ENCODE measurements at places on chromosomes 12 and 14. TPM values are rescaled to one million over a fixed set of nuclear protein-coding genes. Genes with fewer than 3 reads are reported as not detected.

GRCh38 chr14:88868558-88869159 is 44.2 kb downstream of the TTC8 start:
- DNase-seq, result peak; percentile 28

DNA sequence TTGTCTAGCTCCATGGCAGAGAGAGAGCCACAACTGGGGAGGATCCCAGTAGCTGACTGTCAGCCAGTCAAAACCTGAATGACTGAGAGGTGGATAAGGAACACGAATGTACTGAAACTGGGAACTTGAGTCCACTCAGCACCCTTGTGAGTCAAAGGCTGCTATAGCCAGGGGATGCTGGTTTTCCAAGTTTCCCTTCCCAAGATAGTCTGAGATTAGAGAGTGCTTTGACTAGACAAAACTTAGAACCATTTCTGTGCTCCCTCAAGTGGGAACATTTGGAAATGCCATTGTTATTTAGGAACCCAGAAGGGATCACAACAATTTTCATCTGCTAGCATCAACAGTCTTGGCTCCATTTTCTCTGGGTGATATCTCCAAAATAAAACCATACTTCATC is 4.0 kb downstream of the PRKAG1 start:
- DNase-seq, result peak; percentile 13

GRCh38 chr14:64763801-64764621 is 59.8 kb downstream of the PLEKHG3 start:
- peak; percentile 53 for DNase-seq

GRCh38 chr14:68598621-68599447 is 194.0 kb downstream of the ZFP36L1 start:
- DNase-seq, result peak; percentile 93

DNA sequence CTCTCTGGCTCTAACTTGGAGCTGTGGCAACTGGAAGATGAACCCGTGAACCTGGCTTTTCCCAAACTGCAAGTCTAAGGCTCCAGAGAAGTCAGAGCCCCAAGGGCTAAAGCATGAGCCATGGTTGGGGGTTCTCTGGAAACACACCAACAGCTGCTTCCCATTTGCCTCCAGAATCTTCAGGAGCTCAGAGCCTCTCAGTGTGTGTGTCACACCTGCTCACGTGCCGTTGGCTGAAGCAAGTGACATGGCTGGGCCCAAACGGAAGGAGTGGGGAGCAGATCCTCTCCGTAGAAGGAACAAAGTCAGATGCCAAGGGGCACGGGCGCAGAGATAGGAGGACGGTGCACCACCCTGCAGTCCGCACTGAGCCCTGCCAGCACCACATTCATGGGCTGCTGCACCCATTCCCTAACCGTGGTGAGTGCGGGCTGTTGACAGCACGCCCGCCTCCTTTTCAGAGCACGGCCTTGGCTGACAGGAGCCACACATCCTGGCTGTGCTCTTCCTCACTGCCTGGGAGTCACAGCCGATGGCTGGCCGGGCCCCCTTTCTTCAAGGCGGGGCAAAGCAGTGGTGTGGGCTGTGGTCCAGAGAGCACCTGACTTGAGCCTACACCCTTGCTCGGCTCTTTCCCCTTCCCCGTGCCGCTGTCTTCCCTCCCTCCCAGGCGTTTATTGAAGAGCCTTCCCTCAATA is 16.6 kb upstream of the TRAF3 start:
- DNase-seq, result no peak

DNA sequence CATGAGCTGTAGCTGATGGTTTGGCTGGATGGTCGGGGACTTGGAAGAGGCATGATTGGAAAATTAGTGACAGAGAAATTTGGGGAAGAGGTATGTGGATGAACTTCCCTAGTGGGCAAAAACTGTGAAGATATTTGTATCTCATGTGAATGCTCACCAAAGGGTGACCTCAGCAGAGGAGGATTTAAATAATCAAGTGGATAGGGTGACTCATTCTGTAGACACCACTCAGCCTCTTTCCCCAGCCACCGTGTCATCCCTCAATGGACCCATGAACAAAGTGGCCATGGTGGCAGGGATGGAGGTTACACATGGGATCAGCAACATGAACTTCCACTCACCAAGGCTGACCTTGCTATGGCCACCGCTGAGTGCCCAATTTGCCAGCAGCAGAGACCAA is 60.8 kb upstream of the KRAS start:
- no peak for DNase-seq

Gene KLRC4
- 0.78 TPM for total RNA-seq

Gene AICDA
- not detected for total RNA-seq

DNA sequence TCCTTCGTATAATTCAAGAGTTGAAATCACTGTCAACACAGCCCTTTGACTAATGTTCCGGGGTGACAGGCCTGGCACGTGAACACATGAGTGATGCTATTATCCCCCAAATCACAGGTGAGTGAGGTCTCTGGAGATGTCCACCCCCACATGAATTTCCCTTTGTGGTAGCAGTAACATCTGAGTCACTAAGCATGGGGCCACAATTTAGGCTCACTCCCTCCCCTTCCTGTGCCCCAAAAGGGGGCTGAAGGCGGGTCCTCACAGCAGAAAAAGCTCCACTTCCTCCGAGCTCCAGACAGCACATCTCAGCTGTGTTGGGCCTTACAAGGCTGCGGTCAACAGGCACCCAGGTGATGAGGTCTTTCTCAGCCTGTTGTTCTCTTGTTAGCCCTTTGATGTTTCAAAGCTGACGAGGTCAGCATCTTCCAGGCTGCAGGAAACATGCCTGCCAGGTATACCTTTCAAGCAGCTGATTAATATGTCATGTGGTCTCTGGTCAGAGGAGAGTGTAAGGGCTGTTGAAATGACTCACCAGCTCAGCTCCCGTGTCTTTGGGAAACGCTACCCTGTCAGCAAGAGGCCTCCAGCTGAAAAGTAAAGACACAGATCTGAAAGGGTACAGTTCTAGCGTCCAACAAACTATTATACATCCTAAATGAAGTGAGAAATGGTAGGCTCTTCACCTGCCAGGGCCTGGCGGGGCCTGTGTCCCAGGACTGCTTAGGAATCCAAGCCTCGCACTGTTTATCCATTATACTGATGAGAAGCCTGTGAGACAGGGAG is 107.3 kb downstream of the ZFP36L1 start:
- peak; percentile 79 for DNase-seq

GRCh38 chr12:58034712-58035111 is 93.3 kb downstream of the ATP23 start:
- no peak for DNase-seq

DNA sequence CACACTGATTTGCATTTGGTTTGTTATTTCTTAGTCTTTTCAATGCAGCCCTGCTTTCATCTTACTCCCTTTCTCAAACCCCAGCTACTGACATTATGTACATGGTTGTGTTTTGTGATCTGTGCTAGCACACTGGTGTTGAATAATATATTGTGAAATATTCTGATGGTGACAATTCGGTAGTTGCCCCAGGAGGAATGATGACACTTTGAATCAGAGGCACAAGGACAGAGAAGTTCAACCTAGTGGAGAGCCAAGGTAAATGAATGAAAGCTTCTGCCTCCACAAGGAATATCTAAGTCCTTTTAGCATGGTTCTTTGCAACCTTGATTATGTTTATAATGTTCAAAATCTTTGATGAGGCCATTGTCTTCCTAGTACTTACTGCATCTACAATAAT is 159.9 kb downstream of the PDE3A start:
- no peak for DNase-seq

DNA sequence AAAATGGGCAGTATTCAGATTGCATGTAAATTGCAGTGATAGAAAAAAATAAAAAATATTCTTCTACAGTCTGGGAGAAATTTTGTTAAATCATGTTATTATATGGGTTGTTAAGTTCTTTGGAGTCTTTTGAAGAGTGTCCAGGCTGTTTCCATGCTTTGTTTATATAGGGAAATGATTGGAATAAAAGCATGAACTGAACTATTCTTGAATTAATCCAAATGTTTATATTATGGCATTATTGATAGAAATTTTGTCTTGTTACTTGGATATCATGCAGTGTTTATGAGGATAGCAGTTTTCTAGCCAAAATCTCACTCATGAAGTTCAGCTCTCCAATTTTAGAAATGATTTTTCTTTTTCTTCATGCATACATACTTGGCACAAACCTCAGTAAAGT is 108.2 kb upstream of the NAV3 start:
- DNase-seq, result no peak

Gene RNASE13
- not detected for total RNA-seq

- DNase-seq, result no peak
Measured at GRCh38 chr12:82414044-82414443, 55.7 kb downstream of the METTL25 start.

DNA sequence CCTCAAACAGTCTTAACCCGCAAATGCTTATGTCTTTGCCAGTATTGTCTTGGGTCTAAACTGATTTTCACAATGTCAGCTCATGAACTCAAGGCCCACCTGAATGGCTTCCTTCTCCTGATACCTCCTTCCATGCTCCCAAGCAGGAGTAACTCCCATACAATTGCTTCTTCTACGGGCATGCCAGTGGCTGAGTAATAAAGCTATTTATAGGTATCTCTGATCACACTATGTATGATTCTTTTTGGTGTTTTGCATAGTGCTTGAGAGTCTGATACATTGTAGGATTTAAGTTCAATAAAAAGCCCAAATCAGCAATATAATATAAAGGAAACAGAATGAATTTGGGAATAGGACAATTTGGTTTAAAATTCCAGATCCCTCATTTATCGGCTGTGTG is 235.0 kb upstream of the DCN start:
- no peak for DNase-seq

Gene TIMELESS
- 8.1 TPM for total RNA-seq

DNA sequence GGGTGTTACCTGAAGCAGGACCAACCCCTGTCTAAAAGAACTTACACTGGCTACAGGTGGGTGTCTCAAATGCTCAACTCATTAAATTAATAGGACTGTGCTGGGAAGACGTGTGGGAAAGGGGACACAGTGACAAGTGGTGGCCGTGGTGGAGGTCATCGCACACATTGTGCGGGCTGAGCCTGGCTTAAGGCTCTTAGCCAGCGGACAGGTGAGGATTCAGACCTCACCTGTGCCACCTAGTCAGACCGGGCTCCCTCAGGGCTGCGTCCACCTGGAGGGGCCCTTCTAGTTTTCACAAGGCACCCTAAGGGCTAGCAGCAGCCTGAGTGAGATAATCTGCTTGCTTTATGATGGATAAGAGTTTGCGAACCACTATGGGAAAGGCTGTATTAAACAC is 125.2 kb upstream of the FKBP4 start:
- DNase-seq, result no peak

- DNase-seq, result no peak
Measured at GRCh38 chr14:66273261-66273832, 212.8 kb upstream of the CCDC196 start.

- no peak for DNase-seq
Measured at GRCh38 chr12:77941401-77941800, 110.7 kb downstream of the NAV3 start.

Gene SYCP3
- total RNA-seq, result 0.20 TPM

Gene C14orf39
- not detected for total RNA-seq

DNA sequence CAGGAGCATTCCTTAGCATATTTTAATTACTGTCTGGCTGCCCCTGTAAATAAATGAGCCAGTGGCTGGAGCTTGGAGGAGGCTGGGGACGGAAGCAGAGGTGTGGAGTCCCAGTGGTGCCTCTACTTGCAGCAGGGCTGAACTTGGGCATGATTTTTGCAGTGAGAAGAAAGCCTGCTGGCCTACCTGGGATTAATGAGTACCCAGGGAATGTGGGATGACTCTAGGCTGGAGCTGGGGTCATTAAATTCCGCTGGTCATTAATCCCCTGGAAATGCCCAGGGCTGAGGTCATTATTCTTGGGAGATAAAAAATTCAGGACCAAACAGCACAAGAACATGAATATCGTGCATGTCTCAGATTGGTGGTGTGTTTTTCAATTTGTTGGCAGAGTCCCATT is 753.3 kb downstream of the VRK1 start:
- DNase-seq, result no peak

Gene TSPAN19
- total RNA-seq, result not detected

Gene MAX
- 28.2 TPM for total RNA-seq

GRCh38 chr12:25121916-25122315 is 73.0 kb downstream of the DNAI7 start:
- no peak for DNase-seq

DNA sequence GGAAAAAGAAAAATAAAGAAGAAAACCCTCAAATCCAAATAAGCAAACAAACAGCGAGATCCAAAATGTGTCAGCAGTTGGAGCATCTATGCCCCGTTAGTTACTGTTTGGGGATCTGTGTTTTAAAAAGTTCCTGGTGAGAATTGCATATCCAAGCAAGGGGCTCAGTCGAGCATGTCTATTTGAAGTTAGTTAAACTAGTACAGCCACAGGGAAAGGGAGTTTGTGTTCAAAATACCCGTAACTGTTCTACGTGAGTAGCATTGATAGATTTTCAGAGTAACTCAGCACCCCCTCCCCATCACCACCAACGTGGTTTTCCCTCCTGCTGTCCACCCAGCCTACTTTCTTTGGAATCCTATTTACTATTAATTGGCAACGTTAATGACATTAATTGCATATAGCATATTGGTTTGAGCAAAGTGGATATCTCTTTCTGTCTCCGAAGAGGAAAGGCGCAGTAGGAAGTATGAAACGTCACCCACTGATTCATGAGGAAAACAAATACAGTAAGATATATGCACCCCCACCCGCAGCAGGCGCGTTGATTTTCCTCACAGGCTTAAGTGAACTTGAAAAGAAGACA is 1.5 kb downstream of the NPAS3 start:
- DNase-seq, result peak; percentile 29

- no peak for DNase-seq
Measured at GRCh38 chr14:61644834-61645233, 50.5 kb upstream of the HIF1A start.

- DNase-seq, result no peak
Measured at GRCh38 chr12:89884952-89885351, 176.3 kb upstream of the ATP2B1 start.

DNA sequence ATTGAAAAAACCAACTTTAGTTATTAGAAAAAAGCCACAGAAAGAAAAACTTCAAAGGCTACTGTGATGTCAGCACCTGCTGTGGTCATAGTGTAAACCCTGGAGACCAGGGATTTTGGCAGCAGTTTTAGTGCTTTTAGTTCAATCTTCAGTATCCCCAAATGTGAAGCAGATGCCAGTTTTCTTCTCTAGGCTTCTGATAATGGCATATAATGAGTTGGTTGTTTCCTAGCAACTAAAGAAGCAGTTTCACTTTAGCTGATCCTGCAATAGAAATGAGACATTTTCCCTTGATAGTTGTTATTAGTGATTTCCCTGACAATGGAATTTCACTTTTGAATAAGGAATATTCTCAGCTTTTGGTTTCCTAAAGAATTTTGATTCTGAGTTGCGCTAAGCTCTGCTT is 131.2 kb downstream of the NUBPL start:
- peak; percentile 57 for DNase-seq

- peak; percentile 94 for DNase-seq
Measured at GRCh38 chr14:77043177-77043983, 14.9 kb upstream of the IRF2BPL start.

- DNase-seq, result no peak
Measured at GRCh38 chr12:57460468-57460784, 841 bp downstream of the GLI1 start.

DNA sequence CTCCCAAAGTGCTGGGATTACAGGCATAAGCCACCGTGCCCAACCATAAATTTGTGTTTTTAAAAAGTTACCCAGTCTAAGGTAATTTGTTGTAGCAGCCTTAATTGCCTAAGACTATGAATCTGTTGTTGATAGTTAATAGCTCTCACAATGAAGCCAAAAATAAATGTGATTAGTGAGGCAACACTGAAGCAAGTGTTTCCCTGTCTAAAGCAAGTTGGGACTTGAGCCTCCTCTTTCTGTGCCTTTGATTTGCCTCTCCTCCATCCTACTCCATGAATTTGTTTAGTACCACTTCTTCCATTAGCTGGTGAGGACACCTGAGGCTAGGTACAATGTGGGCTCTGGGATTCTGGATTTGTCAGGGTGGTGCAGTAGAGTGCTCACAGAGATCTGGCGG is 36.8 kb downstream of the DAAM1 start:
- no peak for DNase-seq

Gene SLC38A4
- total RNA-seq, result 0.68 TPM

Gene GDF3
- not detected for total RNA-seq

Gene AQP5
- not detected for total RNA-seq

Data from RPMI7951 (cell line).